ENCODE measurements at places on chromosomes 16 and 17.

GRCh38 chr17:80652756-80653330 lies 108.2 kb downstream of the RPTOR start:
- no peak for DNase-seq

DNA sequence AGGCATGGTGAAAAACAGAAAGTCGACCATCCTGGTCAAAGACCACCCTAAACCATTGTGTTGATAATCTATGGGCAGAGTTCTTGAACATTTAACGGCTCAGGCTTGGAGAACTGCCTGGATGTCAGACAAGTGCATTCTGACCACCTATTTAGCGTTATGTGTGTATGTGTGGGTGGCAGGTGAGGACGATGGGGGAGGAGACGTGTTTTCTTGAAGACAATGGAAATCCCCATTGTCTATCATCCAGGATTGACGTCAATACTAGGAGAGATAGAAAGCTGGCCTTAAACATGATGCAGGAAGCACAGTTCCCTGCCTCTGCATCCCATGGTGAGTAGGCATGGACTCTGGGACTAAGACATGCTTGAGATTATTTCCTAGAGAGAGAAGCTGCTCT lies 157.4 kb upstream of the MAF start:
- DNase-seq = no peak

- DNase-seq = no peak
These were observed 13.9 kb upstream of the HES7 start for GRCh38 chr17:8137645-8138373.

DNA sequence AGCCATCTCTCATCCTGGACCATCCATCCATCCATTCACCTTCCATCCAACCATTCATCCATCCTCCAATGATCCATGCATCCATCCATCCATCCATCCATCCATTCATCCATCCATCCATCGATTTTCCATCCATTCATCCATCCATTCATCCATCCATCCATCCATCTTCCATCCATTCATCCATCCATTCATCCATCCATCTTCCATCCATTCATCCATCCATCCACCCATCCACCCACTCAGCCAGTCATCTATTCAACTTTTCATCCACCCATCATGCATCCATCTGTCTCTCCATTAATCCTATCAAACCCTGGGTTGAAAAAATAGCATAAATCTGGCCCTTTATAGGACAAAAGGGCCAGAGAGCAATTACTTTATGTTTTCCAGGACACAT lies 158.3 kb upstream of the WSCD1 start:
- DNase-seq = no peak

DNA sequence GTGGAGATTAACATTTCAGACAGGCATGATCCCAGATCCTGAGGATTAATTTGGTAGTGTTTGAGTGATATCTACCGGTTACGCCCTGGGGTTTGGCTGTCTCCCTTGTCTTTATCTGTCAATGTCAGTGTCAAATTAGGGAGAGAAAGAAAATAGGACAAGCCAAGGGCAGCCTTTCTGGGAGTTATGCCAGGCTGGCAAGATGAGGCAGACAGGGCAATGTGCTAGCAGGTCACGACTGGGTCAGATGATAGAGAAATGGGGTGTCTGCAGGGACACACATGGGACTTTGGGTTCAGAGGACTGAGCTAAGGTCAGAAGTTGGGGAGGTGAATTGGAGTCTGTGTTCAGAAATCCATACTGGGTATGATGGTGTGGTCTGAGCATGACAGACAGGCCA lies 27.4 kb upstream of the LYRM9 start:
- no peak for DNase-seq

DNA sequence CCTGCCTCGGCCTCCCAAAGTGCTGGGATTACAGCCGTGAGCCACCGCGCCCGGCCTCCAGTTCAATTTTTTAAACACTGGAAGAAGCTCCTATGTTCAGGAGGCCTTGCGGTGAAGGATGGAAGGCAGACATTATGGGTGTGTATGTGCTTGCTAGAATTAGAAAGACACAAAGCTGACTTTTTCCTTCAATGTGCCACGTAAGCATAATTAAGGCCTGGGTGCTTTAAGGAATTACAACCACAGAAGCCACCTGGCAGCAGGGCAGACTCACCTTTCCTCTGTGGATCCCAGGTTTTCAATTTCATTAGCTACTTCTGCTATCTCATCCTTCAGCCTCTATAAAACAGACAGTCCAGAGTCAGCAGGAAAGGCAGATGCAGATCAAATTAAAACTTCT lies 74.2 kb downstream of the CYTH1 start:
- DNase-seq = no peak
